ENCODE measurements at places on chromosomes 11 and 22.

GRCh38 chr11:1546536-1547466 is 25.3 kb downstream of the DUSP8 start:
- DNase-seq: peak; percentile 54

DNA sequence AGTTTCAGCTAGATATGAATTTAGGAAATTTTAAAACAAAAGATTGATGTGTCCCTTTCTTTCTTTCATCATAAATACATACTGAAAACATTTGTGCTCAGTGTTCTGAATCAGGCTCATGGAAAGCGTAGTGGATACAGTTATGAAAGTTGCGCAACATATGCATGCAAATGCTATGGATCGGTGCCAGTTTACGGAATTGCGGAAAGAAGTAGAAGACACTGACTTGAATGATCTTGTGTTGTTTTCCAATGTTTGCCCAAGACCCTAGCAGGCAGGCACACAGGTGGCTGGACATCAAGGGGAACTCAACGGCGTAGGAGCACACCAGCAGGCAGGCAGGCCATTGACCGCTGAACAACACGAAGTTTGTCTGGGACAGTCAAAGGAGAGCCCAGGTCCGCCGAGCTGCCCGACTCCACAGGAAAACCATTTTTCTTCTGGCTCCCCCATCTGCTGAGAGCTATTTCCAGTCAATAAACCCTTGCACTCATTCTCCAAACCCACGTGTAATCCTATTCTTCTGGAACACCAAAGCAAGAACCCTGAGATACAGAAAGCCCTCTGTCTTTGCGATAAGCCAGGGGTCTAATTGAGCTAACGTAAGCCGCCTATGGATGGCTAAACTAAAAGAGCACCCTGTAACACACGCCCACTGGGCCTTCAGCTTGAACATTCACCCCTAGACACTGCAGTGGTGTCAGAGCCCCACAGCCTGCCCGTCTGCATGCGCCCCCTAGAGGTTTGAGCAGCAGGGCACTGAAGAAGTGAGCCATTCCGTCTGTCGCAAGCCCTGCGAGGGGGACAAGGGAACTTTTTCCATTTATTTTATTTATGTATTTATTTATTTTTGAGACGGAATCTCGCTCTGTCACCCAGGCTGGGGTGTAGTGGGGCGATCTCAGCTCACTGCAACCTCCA is 7.4 kb upstream of the BIRC3 start:
- DNase-seq: no peak

DNA sequence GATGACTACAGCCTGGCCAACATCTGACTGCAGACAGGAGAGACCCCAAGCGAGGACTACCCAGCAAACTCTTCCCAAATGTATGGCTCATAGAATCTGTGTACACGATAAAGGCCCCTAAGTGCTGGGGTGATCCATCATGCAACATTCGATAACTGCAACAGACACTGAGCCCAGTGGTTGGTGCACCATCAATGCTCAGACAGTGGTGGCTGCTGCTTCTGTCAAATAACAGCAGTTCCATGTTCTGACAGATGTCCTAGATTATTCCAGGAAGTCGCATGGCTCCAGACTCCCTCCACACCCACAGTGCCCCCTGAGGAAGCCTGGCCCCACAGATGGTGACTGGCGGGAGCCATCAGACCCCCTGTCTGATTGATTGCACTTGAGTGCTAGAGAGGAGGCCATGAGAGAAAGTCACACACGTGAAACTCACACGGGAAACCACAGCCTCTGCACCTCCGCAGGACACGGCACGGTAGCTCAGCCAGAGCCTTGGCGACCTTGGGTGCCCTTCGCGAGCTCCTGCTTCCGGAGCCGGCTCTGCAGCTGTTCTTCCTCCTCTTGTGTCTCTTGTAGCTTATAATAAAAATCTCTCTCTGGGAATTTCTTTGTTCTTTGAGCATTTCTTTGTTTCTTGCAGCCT is 1155.9 kb downstream of the TBC1D22A start:
- DNase-seq: no peak

- DNase-seq: no peak
These were observed 491.5 kb upstream of the LUZP2 start for GRCh38 chr11:24005202-24005876.

- DNase-seq: no peak
These were observed 8.4 kb downstream of the IL18BP start for GRCh38 chr11:72007089-72007476.

DNA sequence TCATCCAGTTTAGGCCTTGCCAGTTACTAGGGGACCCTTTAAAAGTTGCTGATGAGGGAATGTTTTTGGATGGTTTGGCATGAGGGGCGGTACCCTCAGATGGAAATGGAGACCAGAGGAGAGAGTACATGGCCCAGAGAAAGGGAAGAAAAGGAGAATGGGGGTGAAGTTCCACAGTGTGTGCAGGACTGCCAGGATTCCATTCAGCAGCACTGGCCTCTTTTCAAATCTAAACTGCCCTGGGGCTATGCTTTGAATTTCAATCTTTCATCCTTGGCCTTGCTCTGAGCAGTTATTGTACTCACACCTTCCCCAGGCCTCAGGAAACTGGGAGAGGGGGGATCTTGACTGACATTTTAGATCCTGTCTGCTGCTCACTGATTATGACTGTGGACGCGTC is 3.0 kb downstream of the SLC3A2 start:
- no peak for DNase-seq

DNA sequence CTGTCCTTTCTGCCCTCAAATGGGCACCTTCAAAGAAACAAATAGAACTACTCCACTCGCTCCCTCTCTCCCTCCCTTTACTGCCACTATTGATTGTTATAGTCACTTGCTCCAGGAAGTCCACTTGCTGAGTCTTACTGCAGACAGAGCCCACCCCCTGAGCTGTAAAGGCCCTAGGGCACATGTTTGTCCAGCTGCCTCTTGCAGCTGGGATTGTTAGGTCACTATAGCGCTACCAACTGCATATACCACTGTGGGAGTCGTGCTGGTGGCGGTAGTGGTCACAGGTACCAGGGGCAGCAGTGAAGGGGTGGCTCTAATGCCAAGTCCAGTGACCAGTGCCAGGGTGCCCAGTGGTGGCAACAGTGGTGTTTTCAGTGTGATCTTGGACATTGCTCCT is 4.4 kb upstream of the SREBF2 start:
- no peak for DNase-seq
